ENCODE measurements at places on chromosomes 16 and 17.

- DNase-seq = no peak
Measured at GRCh38 chr16:71807905-71808592, 585 bp downstream of the AP1G1 start.

DNA sequence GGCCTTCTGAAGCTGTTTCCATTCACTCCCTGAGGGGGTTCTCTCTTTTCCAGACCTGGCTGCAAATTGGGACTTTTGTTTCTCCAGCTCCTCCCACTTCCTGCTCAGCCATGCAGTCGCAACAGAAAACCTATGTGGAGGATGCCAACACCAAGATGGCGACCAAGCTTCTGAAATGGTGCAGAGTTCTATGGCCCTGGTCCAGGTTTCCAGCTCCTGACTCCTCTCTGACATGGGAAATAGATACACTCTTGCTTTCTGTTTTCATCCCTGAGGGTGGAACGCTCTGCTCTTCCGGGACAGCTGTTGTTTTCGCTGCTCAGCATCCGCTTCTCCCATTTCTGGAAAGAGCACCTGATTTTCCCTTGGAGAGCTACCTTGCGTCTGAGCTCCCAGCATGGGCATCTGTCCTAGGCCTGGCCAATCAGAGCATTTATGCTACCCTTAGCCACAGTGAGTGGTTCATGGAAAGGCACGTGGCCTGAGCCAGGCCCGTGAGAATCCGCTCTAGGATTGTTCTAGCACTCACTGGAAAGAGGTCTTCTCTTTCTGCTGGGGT lies 8.1 kb downstream of the GPRC5B start:
- no peak for DNase-seq

DNA sequence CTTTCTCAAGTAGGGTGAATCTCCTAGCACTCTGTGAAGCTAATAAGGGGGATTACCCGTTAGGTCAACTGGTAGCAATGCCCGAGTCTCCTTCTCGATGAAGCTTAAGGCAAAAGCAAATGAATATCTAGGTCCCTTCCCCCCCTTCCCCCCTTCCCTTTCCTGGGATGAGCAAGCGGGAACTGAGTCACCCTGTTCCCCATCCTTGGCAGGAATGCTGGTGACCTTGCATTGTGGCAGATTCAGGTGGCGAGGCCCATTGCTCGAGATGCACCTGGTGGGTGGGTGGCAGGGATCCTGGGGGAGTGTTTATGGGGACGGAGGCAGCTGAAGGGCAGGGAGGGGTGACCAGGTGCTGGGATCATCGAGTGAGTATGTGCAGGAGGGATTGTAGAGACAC lies 7.1 kb downstream of the NXPH3 start:
- DNase-seq = no peak

DNA sequence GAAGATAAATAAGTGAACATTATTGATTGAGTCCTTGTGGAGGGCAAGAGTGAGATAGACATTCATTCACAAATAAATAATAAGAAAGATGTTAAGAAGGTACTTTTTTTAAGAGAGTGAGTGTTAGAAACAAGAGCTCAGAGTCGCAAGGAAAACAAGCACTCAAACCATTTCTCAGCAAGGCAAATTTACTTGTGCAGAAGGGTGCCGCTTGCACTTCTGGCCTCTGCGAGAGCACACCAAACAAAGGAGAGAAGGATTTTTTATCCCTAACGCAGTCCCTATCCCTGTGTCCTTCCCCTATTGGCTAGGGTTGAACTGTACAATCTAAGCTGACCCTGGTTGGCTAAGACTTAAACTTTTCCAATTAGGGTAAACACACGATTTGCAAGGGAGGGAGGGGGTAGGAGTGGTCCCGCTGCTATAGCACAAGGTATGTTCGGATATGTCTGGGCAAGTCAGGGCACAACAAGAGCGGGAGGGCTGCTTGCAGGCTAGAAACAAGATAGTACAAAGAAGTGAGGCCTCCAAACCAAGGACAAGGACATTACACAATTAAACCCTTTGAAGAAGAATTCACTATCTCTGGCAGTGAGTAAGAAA lies 156.2 kb downstream of the PPM1E start:
- DNase-seq = no peak

DNA sequence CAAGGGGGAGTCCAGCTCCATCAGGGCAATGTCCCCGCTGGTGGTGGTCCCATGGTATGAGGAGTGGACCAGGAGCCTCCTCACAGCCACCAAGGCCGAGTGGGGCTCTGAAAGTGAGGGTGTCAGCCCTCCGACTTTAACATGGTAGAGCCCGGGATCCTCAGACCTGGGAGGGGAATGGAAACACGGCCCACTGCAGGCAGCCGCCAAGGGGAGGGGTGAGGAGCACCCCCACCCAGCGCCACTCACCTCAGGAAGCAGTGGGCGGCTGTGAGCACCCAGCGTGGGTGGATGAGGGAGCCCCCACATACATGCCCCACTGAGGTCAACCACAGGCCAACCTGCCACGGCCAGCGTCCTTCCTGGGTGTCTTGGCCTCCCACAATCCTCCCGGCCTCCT lies 10.8 kb downstream of the ZG16B start:
- no peak for DNase-seq
